Endodermal cell (in vitro differentiated cells): ENCODE measurements at places on chromosomes 12 and 14.

- DNase-seq, result peak; percentile 86
Measured at GRCh38 chr12:13088496-13088895, 15.0 kb downstream of the GSG1 start.

DNA sequence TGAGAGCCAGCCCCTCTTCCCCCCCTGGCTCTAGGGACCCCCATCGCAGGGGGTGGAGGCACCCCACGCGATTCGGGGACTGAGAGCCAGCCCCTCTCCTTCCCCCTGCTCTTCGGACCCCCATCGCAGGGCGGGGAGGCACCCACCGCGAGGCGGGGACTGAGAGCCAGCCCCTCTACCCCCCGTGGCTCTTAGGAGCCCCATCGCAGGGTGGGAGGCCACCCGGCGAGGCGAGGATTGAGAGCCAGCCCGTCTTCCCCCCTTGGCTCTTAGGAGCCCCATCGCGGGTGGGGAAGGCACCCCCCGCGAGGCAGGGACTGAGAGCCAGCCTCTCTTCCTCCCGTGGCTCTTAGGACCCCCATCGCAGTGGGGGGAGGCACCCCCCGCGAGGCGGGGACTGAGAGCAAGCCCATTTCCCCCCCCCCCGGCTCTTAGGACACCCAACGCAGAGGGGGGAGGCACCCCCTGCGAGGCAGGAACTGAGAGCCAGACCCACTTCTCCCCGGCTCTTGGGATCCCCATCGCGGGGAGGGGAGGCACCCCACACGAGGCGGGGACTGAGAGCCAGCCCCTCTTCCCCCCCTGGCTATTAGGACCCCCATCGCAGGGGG, 45.6 kb downstream of the DDX11 start:
- peak; percentile 48 for DNase-seq

GRCh38 chr12:46442239-46442638, 69.7 kb upstream of the SLC38A2 start:
- no peak for DNase-seq

GRCh38 chr14:99440278-99440677, 40.4 kb downstream of the SETD3 start:
- no peak for DNase-seq

DNA sequence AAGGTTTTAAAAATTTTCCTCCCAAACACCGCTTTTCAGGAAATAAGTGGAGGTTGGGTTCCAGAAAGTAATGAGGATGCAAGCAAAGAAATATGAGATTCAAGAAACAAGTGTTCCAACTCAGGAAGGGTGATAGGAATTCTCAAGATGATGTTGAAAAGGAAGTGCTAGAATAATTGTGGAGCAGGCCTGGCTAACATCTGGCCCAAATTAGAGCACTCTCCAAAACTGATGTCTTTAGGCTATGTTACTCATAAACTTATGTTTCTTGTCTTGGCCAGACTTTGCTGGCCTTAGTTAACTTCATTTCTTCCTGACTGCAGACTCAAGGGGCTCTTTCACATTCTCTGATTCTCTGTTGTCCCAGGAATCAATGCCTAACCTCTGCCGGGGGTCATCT, 116.3 kb downstream of the TMTC3 start:
- DNase-seq, result no peak

DNA sequence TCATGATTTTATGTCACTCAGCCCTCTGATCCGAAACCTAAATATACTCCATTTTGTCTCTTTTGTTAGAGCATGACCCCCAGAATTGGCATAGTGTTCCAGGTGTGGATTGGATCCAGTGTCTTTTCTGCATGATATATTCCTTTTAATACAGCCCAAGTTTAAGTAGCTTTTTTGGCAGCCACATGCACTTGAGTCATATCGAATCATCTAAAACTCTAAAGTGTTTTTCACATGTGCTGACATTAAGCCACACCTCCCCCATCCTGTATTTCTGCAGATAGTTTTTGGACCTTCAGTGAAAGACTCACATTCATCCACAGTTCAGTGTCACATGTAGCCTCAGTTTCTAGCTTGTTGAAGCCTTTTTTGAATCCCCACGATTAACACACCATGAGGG, 30.6 kb downstream of the BORCS5 start:
- no peak for DNase-seq

GRCh38 chr14:95062946-95063345, 94.4 kb downstream of the DICER1 start:
- DNase-seq, result no peak

GRCh38 chr14:88196116-88196890, 126.8 kb downstream of the KCNK10 start:
- no peak for DNase-seq
